ENCODE measurements at places on chromosomes 12 and 14.

- no peak for DNase-seq
Observed at GRCh38 chr12:46459111-46459510, 86.5 kb upstream of the SLC38A2 start.

- DNase-seq = no peak
Observed at GRCh38 chr14:96072076-96072475, 32.9 kb downstream of the C14orf132 start.

- DNase-seq = no peak
Observed at GRCh38 chr14:63295231-63295685, 23.5 kb downstream of the GPHB5 start.

- DNase-seq = no peak
Observed at GRCh38 chr12:75481013-75481705, 604 bp downstream of the GLIPR1 start.

DNA sequence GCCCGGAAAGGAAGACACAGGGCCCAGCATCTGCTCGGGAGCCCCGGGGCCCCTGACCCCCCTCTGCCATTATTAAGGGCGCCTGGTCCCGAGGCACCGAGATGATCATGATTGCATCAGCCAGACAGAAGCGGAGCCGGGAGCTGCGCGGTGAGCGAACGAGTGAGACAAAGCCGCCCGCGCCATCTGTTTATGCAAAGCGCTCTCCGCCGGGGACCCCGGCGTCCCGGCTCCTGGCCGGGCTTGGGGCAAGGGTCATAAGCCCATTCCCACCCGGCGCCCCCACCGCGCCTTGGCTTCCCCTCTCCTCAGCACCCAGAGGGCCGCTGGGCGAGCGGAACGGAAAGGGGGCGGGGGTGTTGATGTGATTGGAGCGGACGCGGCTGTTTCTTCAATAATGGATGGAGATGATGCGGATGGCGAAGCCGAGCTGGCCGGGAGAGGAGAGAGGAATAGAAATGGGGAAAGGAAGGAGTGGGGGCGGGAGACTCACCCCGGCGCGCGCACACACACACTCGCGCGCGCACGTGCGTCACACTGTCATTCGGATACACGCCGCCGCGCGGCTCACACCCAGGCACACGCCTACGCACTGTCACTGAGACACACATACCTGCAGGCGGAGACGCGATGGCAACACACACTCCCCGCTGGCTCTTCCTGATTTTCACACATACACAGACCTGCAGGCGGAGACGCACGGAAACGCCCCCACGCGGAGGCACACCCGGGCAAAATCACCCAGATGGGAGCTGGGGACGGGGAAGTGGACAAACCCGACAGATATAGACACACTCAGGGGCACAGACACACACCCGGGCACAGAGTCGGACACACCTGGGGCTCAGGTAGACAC lies 10.7 kb downstream of the STAC3 start:
- peak; percentile 55 for DNase-seq

DNA sequence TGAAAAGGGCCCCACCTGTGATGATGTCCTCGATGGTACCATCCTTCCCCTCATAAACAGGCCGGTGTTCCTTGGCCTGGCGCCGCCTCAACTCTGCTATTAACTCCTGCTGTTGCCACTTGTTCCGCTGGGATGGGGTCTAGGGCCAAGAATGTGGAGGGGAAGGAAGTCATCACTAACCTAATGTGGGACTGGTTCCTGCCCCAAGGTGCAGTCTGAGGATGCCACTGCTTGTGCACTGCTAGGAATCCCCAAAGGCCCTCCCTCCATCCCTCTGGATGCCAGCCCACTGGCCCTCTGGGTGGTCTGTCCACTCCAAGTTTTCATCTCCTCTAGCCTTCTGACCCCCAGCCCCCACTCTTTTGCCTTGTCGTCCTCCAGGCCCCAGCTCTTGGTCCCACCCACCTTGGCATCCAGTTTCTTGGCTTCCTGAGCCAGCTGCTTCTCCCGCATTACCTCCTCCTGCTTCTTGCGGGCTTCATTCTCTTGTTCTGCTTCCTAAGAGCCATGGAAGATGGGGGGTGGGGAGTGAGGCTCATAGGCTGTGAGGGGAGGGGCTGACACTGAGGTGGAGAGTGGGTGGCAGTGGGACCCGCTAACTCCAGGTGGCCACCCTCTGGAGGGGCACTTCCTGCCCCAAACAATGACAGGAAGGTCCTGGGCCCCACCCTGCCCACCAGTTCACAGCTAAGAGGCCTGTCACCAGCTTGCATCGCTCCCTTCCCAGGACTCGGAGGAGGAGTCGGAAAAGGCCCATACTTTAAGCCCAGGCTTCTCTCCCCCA lies 23.7 kb downstream of the PRPF40B start:
- DNase-seq = no peak

DNA sequence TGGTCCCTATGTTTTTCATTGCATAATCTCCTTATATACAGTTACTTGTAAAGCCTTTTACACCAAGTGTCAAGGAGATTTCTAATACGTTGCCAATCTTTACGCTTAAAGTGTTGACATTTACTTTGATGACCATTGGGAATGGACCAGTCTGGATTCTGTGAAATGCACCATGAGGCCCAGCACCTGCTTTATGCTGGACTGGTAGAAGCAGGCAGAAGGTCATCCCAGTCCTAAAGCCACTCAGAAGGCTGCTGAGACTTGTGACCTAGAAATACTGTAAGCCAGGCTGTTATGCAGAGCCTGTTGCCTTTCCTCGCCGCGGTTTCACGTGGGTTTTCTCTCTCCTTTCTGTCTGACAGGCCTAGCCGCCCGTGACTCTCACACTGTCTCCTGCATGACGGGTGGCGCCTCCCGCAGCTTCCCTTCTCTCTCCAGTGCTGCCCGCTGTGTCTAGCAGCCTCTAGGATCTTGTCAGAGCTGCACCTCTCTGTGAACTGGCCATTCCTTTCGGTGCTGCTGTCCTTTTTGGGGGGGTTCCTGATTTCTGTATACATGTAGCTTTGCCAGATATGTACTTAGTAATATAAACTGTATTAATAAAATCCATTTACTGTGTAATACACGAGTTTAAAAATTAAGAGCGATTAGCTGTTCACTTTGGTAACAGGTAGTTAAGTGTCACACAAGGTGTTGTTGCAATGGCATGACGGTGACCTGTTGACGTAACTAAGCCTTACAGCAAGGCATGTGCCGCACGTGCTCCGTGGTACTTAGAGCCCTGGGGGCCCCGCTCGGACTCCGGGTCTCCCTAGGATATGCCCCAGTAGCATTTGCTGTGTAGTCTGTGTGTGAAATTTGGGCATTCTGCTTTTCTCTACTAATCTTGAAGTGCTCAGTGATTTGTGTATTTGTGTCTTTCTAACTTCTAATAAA lies 29.7 kb downstream of the XRCC3 start:
- no peak for DNase-seq

DNA sequence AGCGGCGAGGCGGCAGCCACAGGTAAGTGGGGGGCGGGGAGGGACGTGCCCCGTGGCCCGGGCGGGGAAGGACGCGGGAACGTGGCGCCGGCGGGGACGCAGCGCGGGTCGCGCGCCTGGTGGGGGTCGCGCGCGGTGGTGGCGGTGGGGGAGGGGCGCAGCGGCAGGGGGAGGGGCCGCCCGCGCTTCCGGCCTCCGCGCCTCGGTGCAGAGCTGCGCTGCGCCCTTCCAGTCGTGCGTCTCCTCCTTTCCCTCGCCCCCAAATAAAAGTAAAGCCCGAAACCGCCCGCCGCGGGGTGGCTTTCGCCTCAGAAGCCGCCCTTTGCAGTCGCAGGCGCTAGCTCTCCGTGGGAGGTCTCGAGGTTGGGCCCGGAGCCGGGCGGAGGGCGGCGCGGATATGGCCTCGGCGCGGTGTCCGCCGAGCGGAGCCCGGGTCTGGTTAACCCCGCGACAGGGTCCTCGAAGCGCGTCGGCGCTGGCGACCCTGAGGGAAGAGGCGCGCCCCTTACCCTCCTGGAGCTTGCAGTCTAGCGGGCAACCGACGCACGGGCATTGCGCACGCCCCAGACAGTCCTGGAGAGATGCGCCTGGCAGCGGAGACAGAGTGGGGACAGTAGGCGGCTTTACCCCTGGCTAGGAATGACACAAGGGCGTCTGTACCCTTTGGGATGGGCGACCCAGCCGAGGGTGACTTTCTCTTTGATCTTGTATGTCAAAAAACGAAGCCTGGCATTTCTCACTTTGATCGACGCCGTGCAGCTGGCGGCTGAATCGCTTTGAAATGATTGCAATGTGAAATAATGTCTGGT lies 589 bp downstream of the ATF1 start:
- peak; percentile 57 for DNase-seq

- no peak for DNase-seq
Observed at GRCh38 chr12:92717202-92717601, 14.4 kb downstream of the PLEKHG7 start.

- DNase-seq = no peak
Observed at GRCh38 chr14:50821510-50822464, 9.2 kb downstream of the NIN start.

DNA sequence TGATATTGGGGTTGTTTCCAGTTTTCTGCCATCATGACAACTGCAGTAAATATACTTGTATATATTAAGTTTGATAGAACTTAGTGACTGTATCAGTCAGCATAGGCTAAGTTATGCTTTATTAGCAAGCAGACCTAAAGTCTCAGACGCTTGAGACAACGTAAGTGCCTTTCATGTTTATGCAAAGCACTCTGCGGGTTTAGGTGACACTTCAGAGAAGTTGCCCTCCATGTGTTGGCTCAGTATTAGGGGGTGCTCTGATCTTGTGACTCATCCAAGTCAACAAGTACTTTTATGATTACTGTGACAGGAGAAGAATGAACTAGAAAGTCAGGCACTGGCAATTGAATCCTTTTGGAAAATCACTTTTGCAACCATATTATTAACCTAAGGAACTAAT lies 13.3 kb upstream of the OTOGL start:
- DNase-seq = no peak

Measured in stimulated activated CD8-positive, alpha-beta memory T cell treated with anti-CD3 and anti-CD28 coated beads, Interleukin-4, amount 100 ng/mL, for 1 hour (primary cell).